Cardiac fibroblast (primary cell): ENCODE measurements at places on chromosomes 1 and 21.

DNA sequence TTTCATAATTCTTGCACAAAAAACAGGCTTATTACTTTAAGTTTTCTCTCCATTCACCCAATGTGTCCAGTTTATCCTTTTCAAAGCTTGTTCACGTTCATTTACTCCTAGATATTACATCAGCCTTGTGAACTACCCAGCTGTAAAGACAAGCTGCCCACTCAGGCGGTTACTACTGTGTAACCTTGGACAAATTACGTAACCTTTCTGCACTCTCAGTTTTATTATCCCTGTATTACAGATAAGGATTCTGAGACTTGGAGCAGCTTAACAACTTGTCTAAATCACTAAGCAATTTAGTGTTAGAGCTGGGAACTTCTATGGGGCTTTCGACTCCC is 20.5 kb upstream of the LPAR3 start:
- DNase-seq = peak; percentile 36

GRCh38 chr21:43637530-43638158 is 21.6 kb downstream of the HSF2BP start:
- DNase-seq = no peak

DNA sequence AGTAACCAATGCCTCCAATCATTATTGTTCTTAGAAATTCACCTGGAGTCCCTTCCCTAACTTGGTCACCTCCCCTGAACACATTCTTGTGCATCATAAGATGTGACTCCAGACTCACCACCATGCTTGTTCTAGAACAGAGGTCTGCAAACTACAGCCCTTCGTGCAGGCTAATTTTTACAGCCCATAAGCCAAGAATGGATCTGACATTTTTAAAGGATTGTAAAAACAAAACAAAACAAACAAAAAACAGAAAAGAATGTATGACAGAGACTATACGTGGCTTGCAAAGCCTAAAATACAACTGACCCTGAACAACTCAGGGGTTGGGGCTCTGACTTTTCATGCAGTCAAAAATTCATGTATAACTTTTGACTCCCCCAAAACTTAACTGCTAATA is 6.2 kb upstream of the HIVEP3 start:
- DNase-seq = no peak

- no peak for DNase-seq
Measured at GRCh38 chr1:3049164-3049563, 19.8 kb upstream of the PRDM16 start.

DNA sequence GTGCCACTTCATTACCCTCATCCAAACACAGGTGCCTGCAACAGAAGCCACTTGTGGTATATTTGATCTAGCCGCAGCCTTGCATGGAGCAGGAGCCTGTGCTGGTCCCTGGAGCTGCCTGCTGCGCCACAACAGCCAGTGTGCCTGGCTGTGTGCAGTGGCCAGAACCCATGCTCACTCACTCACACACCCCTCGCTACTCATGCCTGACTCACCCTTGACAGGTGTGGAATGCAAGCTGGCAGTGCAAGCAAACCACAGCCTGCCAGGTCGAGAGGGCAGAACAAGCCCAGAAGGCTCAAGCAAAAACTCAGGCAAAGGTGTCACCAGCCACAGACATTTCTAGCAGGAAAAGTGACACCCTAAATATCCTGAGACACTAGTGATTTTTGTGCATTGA is 1510.9 kb downstream of the KCNT2 start:
- DNase-seq = no peak

GRCh38 chr1:51756290-51756689 is 122.2 kb downstream of the NRDC start:
- no peak for DNase-seq

- no peak for DNase-seq
Measured at GRCh38 chr1:8540971-8541370, 223.1 kb downstream of the SLC45A1 start.

- no peak for DNase-seq
Measured at GRCh38 chr1:154940213-154940560, 3.7 kb upstream of the PMVK start.

GRCh38 chr21:39715804-39716397 is 29.1 kb upstream of the IGSF5 start:
- peak; percentile 49 for DNase-seq

GRCh38 chr1:18668750-18669404 is 38.2 kb downstream of the PAX7 start:
- no peak for DNase-seq

- no peak for DNase-seq
Measured at GRCh38 chr1:156083800-156084790, 1.8 kb upstream of the MEX3A start.
